Prostate gland (tissue), 2 donors: ENCODE measurements at places on chromosomes 11 and 22. TPM values are rescaled to one million over a fixed set of nuclear protein-coding genes. Genes with fewer than 3 reads are reported as not detected.

RAB36 gene
- total RNA-seq: 12.7 TPM

OR52J3 gene
- not detected for total RNA-seq

OR4D6 gene
- total RNA-seq: not detected

FGF4 gene
- not detected for total RNA-seq

- DNase-seq: no peak
Observed at GRCh38 chr22:43798492-43798891, 13.6 kb downstream of the EFCAB6 start.

DNA sequence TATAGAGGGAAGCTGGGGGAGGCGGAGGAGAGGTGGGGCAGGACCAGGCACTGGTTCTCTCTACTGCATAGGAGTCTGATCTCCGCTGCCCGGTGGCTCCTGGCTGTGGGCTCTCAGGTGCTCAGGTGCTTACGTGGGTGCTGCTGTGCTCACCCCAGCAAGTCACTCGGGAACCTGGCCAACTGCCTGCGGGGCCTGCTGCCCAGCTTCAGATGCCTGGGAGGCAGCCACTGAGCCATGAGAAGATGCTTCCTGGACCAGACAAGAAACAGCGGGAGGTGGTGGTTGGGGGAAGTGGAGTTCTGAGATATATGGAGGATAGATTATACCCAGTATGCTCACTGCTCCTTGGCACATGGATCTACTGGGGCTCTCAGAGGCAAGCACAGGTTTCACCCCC lies 1303.4 kb downstream of the TBC1D22A start:
- no peak for DNase-seq

- DNase-seq: no peak
Observed at GRCh38 chr22:33909075-33909458, 11.2 kb downstream of the LARGE1 start.

DNA sequence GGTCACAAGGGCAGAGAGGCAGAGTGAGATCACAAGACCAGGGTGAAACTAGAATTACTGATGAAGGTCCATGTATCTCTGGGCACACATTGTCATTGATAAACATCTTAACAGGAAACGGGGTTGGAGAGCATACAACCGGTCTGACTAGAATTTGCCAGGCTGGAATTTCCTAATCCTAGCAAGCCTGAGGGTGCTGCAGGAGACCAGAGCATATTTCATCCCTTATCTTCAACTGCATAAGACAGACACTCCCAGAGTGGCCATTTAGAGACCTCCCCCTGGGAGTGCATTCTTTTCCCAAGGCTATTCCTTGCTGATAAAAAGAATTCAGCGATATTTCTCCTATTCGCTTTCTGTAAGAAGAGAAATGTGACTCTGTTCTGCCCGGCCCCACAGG lies 84.6 kb upstream of the IZUMO1R start:
- DNase-seq: no peak

DNA sequence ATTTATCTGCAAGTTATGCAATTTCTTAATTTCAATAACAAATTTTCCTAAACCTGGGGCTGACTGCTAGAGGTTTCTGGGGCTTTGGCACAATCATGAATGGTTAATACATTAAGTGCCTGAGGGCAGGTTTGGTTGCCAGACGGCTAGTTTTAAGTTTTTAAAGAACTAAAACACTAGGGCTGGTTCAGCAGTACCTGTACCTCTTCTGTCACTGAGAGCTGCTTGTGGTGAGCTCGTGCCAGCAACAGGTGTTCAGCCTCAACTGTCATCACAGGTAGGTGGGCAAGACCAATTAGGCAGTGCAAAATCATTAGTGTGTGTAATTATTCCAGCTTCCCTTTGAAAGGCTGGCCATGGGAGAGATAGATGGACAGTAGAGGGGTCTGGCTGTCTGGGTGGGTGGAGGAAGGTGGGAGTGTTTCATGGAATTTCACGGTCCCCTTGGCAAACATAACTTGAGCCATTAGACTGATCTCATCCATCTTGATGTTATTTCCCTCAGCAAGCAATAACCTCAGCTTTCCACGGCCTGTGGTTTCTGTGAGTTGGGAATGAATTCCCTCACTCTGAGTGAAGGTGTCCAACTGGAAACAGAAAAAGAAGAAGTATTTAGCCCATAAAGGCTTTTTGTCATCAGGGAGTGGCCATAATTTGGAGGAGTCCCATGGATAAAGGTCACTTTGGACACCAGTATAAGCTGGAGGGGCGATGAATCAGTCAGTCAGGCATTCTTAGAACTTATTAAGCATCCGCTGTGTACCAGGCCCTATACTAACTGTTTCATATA lies 114.8 kb downstream of the SNX19 start:
- no peak for DNase-seq
